ENCODE measurements at places on chromosomes 2 and 18.

- no peak for DNase-seq
Observed at GRCh38 chr18:48453330-48454066, 44.3 kb upstream of the ZBTB7C start.

DNA sequence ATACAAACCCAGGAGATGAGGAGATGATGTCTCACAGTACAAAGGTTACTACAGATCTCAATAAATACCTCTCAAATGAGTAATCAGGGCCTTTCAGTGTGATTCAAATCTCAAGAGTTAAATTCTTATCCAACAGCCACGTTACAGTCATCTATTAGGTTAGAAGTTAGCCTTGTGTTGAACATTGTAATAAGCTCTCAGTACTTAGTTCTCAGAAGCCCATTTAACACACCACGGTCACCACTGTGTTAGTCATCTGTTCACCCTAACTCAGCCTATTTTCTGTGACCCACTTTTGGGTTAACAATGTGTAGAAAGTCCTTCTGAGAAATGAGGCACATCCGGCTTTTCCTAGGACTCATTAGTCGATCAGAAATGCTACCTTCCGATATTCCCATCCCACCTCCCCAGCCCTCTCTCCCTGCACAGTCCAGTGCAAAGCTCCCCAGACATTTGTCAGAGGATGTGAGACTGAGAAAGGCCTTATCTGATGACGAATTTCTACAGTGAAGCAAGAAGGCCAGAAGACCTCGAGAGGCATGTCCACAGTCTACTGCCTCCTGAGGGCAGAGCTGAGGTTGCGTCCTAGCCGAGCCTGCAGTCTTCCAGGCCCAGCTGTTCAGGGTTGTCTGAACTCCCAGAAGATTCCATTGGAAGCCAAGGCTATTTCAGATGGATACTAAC lies 92.6 kb downstream of the ACTR2 start:
- DNase-seq: peak; percentile 89

- DNase-seq: no peak
Observed at GRCh38 chr2:153476816-153477635, 1.5 kb downstream of the RPRM start.

- DNase-seq: no peak
Observed at GRCh38 chr2:66853585-66853984, 418.7 kb downstream of the MEIS1 start.

DNA sequence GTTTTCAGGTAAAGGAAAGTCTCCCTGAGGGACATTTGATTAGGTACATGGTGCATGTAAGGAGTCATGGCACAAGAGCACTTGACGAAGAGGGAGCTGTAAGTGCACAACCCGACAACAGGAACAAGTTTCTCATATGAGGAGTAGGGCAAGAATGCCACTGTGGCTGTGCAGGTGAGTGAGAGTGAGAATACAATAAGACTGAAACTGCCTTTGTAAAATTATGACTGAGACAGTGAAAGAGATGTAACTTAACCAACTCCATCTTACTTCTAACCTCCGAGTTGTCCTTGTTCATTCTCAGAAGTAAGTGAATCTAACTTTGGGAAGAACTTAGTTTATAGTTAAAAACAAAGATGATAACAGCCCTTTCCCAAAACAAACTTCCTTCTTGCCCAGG lies 1025.8 kb upstream of the CNTNAP5 start:
- peak; percentile 47 for DNase-seq

GRCh38 chr2:32788114-32788513 lies 158.6 kb upstream of the LTBP1 start:
- DNase-seq: no peak

GRCh38 chr18:53268455-53268854 lies 928.5 kb downstream of the DCC start:
- DNase-seq: no peak

- DNase-seq: peak; percentile 71
Observed at GRCh38 chr2:233075966-233076339, 15.8 kb downstream of the INPP5D start.

DNA sequence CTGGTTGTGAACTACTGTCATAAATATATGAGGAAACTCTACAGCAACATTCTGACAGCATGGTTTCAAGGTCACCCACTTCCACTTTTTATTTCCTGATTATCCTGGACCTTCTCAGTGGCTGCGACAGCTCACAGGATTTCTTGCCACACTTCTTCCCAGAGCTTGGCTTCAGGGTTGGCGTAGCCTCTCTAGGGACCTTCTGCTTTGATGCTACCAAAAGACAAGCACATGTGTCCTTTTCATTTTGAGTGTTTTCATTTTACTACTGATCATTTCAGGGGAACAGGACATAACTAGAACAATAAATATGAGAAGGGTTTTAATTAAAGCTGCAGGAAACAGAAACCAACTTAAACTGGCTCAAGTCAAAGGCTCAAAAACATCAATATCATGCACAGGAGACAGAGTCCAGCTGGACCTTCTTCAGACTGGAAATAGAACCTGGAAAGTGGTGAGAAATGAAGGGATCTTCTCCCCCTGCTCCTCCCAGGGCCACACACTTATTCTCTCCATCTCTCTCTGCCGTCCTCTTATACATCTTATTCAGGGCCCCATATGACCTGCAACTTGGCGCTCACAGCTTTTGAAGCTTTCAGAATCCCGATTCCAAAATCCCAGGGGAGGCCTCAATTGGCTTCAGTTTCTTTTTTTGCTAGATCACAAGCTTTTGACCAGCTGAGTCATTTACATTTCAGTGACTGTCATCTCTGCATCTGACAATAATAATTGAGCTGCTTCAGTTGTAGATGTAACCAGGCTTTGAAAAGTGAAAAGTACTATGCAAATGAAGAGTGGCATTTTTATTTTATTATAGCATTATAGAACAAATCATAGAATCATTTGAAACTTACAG lies 9.7 kb downstream of the VIT start:
- DNase-seq: no peak

DNA sequence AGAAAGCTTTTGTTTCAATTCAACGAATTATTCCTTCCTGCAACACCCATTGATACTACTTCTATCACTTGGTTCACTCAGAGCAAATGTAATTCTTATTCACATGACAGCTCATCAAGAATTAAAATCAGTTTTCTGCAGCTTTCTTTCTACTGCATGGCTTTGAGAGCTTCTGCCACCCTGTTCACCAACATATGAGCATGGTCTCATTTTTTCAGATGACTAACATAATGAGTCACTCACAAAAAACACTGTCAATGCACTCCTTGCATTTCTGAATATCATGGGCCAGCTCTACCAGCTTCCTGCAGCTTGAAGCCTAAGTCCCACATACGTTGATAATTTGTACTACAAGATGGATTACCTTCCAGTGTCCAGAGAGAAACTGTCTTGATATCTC lies 342.9 kb downstream of the LRATD1 start:
- peak; percentile 24 for DNase-seq

DNA sequence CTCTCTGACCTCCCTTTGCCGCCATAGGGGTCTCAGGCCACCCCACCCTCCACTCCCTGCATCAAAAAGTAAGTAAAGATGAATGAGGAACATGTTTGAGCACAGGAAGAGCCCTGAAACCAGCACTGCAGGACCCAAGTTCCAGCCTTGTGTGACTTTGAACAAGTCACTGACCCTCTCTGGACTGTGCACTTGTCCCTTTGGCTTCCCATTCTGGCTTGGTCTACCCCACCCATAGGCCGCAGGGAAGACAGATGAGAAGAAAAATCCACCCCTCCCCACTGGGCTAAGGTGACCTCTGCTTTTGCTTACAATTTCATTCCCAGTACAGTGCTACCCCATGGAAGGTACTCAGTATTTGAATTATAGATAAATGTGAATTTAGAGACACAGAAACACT lies 43.8 kb downstream of the TMEM17 start:
- DNase-seq: no peak

GRCh38 chr2:13543550-13543949 lies 826.8 kb downstream of the TRIB2 start:
- no peak for DNase-seq

GRCh38 chr2:7937082-7937481 lies 744.8 kb upstream of the ID2 start:
- DNase-seq: no peak

GRCh38 chr18:70421471-70422390 lies 132.9 kb downstream of the SOCS6 start:
- peak; percentile 7 for DNase-seq

- no peak for DNase-seq
Observed at GRCh38 chr2:238771218-238771617, 76.7 kb upstream of the TWIST2 start.

DNA sequence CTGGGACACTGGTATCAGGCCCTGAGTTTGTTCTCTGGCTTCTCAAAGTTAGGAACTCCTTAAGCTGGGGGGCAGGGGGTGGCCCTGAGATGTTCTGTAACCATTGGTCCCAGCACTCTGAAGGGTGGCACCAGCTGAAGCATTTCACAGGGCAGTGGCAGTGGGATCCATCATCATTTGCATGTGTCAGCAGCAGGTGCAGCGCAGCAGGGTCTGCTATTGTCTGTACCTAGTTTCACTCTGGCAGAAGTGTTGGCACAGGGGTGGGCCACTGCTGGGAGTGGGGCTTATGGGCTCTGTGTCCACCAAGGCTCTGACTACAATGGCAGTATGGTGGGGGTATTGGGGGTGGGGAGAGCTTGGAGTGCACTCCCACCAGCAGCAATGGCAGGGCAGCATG lies 460.4 kb upstream of the ZNF804A start:
- DNase-seq: no peak

DNA sequence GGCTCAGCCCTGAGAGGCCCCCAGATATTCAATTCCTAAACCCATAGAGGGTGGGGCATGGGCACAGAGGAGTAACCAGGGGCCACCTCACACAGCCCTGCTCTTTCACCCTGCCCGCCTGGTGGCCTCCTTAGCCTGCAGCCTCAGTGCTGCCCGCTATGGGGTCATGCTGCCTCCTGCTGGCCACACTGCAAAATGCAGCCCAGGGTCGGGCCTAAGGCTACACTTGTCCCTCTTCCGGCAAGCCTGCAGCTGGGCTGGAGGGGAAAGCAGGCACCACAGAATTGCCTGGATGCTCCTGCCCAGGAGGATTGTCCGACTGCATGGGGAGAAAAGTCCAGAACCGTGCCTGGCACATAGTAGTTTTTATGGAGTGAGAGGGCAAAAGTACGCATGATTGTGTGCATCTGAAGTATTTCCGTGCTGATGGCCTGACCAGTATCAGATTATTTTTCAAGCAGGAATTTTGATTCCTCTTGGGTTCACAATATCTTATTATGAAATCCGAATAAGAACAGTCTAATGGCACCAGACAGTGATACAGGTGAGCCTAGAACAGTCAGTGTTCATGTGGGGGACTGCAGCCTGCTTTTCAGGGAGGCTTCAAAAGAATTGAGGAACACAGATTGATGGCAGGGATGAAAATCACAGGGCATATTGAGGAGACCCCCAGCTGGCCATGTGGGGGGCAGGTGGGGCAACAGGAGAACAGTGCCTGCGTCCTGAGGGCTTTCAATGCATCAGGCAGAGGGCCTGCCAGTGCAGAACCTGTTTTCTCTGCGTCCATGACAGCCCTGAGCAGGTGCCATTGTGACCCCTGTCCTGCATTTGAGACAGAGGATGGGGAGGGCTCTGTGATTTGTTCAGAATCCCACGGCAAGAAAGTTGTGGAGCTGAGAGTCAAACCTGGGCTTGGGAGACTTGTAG lies 51.2 kb upstream of the ALPP start:
- DNase-seq: peak; percentile 84

DNA sequence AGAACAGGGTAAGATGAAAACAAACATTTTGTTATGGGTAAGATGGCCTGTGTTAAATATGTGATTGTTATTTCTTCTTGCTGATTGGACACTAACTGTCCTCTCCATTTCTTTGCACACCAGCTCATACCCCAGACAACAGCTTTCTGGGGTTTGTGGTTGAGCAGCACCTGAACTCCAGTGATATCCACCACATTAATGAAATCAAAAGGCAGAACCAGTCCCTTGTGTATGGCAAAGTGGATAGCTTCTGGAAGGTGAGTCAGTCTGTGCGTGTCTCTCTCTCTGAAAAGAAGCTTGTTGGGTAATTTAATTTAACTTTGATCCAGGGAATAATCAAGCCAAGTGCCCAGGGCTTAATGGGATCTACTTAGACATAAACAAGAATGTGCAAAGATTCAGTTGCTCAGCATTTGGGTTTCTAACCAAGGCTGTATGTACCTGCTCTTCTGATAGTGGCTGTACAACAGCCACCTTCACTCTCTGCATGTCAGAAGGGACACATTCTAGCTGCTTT lies 108.3 kb downstream of the MGAT5 start:
- DNase-seq: no peak

- no peak for DNase-seq
Observed at GRCh38 chr2:137250401-137250800, 485.1 kb downstream of the THSD7B start.

DNA sequence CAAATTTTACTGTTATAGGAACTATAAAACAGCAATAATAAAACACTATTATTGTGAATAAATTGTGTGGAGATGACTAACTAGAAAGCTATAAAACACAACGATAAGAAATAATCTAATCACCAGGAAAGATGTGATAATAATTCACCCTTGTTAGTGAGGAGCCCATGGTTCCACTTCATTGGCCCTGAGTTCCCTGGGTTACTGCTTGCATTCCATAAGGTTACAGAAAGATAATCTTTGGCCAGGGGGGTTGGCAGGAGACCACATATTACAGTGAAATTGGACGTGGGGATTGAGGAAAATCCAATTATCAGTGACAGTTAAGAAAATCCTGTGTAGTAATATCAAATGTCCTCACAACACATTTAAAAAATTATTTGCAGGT lies 2.5 kb upstream of the CPO start:
- DNase-seq: no peak

DNA sequence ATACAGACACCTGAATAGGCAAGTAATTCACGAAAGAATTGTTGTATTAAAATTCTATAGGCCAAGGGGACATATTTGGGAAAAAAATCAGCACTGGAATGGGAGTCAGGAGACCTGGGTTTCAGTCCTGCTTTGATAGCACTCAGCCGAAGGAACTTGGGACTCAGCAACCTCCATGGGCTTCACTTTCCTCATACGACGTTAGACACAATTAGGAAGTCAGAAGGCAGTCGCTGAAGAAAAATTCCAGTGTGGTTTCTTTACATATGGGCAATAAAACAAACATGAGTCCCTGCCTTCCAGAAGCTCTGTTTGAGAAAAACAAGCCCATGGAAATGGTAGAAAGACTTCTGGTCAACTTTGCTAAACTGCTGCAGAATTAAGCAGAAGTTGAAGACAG lies 15.1 kb upstream of the CYRIA start:
- no peak for DNase-seq

- no peak for DNase-seq
Observed at GRCh38 chr18:52278191-52278590, 61.8 kb upstream of the DCC start.

GRCh38 chr2:211879323-211879722 lies 659.3 kb downstream of the ERBB4 start:
- DNase-seq: no peak

DNA sequence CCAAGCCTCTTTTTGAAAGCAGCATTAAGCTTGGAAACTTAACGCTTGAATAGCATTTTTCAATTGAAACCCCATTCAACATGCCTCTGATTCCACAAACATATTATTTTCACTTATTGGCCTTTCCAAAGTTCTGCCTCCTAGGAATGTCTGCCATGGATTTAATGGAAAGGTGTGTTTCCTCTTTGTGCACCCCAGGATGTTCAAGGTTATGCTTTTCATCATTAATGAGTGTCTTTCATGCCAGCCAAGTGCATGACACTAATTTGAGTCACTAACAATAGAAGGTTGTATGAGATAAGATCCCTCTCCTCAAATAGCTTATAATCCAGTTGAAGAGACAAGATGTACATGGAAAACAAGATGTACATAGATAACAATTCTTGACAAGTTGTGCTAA lies 84.7 kb downstream of the ALPK2 start:
- DNase-seq: no peak
